ENCODE measurements at places on chromosomes 11 and 22. TPM values are rescaled to one million over a fixed set of nuclear protein-coding genes. Genes with fewer than 3 reads are reported as not detected.

- DNase-seq: no peak
Measured at GRCh38 chr11:65366340-65366773, 11.8 kb downstream of the TIGD3 start.

GRCh38 chr22:50302041-50302541, 5.4 kb downstream of the PLXNB2 start:
- no peak for DNase-seq

GRCh38 chr11:120834686-120835210, 189.2 kb upstream of the TBCEL start:
- DNase-seq: no peak

Gene CDC42EP1
- total RNA-seq: 53.4 TPM

DNA sequence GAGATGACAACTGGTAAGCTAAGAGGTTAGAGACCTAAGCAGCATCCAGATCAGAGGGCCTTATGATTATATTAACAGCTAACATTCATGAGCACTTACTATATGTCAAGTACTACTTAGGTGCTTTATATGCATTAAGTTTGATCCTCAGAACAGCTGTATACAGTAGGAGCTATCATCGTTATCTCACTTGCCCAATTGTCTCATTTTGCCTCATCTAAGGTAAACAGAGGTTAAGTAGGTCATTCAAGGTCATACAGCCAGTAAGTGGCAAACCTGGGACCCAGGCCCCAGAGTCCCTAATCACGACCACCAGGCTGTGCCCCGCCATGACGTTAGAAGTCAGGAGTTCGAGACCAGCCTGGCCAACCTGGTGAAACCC, 4.6 kb upstream of the POLR3H start:
- DNase-seq: no peak

Data from tibial nerve (tissue), 4 donors.